HFF-Myc (cell line): ENCODE measurements at places on chromosomes 12 and 14.

DNA sequence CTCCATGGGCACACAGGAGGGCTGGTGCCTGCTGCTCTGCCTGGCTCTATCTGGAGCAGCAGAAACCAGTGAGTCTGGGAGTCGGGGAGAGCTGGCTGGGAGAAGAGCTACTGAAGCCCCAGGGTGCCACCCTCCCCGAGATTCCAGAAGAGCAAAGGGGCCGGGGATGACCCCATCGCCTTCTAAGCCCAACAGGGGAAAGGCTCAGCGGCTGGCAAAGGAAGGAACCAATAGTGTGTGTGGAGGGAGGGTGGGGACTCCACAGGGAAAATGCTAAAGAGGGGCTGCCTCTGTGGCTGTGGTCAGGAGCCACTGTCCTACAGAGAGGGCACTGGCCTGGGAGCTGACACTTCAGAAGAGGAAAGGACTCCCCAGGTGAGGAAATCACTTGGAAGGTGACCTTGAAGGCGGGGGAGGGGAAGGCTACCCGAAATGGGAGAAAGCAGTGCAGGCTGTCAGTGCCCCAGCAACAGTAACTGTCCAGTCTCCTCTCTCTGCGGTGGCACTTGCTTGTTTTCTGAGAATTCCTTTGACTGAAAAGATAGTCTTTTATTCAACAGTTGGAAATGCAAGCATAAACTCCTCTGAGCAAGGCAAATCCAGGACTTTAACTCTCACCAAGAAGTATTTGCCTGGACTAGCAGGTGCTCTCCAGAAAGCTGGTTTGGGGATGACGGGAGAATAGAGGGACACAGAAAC, 552 bp downstream of the TAPBPL start:
- no peak for DNase-seq

GRCh38 chr12:1367331-1368291, 226.8 kb downstream of the FBXL14 start:
- no peak for DNase-seq

GRCh38 chr12:26726956-26727355, 106.0 kb downstream of the ITPR2 start:
- no peak for DNase-seq

GRCh38 chr12:96986883-96987523, 79.9 kb downstream of the NEDD1 start:
- DNase-seq = no peak

GRCh38 chr12:82593901-82594396, 92.8 kb upstream of the TMTC2 start:
- DNase-seq = no peak

- DNase-seq = no peak
Observed at GRCh38 chr14:98176892-98177291, 1095.1 kb downstream of the BCL11B start.

GRCh38 chr12:53054112-53054878, 4.4 kb downstream of the TNS2 start:
- no peak for DNase-seq

DNA sequence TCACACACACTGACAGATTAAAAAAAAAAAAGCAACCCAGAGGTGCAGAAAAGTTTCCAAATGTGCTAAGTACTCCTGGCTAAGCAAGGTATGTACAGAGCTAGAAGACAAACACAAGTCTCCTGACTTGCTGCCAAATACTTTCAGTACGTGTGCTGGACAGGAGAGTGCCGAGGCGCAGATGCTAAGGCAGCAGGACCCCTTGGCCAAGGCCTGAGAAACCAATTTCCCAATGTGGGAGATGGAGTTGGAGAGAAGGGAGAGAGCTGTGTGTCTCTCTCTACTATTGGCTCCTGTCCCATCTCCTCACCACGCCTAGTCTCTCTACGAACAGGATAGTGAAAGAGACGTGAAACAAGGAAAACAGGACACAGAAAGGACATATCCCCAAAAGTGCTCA, 5.3 kb downstream of the SPRYD3 start:
- no peak for DNase-seq

GRCh38 chr12:11901701-11902524, 168.8 kb upstream of the BCL2L14 start:
- DNase-seq = no peak

DNA sequence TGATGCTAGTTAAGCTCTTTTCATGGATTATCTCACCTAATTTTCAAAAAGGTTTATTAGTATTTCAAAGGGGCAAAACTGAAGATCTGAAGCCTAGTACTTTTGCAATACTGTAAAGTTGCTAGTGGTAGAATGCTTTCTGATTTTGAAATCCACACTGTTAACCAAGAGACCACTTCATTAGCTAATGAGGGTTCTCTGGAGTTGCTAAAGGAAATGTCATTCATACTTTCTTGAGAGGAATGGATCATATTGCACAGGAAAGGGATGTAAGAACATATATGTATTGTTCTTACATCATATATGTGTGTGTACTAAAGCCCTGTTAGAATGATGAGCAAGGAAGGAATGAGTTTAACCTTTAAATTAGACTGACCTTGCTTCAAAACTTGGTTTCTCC, 39.0 kb upstream of the LDHB start:
- no peak for DNase-seq

DNA sequence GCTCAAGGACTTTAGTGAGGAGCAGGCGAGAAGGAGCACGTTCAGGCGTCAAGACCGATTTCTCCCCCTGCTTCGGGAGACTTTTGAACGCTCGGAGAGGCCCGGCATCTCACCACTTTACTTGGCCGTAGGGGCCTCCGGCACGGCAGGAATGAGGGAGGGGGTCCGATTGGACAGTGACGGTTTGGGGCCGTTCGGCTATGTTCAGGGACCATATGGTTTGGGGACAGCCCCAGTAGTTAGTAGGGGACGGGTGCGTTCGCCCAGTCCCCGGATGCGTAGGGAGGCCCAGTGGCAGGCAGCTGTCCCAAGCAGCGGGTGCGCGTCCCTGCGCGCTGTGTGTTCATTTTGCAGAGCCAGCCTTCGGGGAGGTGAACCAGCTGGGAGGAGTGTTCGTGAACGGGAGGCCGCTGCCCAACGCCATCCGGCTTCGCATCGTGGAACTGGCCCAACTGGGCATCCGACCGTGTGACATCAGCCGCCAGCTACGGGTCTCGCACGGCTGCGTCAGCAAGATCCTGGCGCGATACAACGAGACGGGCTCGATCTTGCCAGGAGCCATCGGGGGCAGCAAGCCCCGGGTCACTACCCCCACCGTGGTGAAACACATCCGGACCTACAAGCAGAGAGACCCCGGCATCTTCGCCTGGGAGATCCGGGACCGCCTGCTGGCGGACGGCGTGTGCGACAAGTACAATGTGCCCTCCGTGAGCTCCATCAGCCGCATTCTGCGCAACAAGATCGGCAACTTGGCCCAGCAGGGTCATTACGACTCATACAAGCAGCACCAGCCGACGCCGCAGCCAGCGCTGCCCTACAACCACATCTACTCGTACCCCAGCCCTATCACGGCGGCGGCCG, 1.1 kb downstream of the PAX9 start:
- no peak for DNase-seq

GRCh38 chr12:91810077-91810476, 335.6 kb downstream of the BTG1 start:
- DNase-seq = no peak

- DNase-seq = peak; percentile 77
Observed at GRCh38 chr14:55026793-55027561, at the start of the genes SOCS4 and WDHD1. Gene SOCS4, plus strand, starts transcription at chr14:55027236. Its CDS starts 15,806 bp downstream, at chr14:55043042. Gene WDHD1, minus strand, starts transcription at chr14:55027099. Its CDS starts 312 bp downstream, at chr14:55026787.

DNA sequence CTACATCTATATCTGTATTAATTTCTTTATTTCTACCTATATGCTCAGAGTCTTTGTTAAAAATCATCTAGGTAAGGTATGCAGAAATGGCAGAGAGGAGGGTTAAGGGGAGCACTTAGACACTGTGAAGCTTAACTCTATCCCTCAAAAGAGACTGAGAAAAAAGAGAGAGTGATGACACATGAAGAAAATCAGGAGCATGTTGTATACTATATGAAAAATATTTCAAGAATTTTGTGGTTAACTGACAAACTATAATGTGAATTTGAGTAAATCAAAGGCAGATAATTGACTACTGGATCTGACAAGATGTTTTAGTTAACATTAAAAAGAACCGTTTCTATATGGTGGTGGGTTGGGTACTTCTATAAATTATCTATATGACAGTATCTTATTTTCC, 1814.2 kb upstream of the SEL1L start:
- no peak for DNase-seq

DNA sequence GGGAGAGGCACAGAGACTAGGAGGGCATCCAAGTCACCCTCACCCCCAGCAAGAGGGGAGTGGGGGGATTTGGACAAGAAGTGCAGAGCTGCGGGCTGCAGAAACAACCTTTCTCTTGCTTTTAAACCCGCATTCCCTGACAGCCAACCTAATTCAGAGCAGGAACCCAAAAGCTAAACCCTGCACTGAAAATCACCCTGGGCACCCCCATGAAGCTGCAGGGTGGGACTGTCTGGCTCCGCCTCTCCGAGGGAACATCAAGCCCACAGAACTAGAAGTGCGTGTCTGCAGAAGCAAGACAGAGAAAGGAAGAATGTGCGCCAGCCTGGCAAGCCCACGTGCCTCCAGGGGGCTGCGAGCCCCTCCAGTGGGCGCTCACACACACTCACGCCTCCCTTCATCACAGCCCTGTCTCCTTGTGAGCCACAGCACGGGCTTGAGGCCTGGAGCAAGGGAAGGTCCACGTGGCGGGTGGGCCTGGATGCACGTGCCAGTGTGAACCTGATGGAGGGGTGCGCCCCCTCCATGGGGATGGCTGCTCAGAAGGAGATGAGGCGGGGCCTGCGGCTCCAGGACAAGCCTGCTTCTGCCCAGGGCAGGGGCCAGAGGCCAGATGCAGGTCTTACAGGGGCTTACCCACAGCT, 27.8 kb upstream of the PNMA1 start:
- no peak for DNase-seq

GRCh38 chr12:110585231-110585799, 2.2 kb upstream of the PPTC7 start:
- DNase-seq = no peak

DNA sequence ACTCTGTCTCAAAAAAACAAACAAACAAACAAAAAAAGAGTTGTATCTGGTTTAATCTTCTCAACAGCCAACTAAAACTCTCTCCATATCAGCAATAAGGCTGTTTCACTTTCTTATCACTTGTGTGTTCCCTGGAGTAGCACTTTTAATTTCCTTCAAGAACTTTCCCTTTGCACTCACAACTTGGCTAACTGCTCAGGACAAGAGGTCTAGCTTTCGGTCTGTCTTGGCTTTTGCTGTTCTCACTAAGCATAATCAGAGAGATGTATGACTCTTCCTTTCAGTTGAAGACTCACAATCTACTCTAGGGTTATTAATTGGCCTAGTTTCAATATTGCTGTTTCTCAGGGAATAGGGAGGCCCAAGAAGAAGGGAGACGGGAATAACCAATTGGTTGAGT, 12.3 kb downstream of the NEMP1 start:
- no peak for DNase-seq

- DNase-seq = no peak
Observed at GRCh38 chr12:41507286-41507685, 319.2 kb downstream of the PDZRN4 start.

- peak; percentile 46 for DNase-seq
Observed at GRCh38 chr12:60394665-60395064, 798.8 kb downstream of the SLC16A7 start.

DNA sequence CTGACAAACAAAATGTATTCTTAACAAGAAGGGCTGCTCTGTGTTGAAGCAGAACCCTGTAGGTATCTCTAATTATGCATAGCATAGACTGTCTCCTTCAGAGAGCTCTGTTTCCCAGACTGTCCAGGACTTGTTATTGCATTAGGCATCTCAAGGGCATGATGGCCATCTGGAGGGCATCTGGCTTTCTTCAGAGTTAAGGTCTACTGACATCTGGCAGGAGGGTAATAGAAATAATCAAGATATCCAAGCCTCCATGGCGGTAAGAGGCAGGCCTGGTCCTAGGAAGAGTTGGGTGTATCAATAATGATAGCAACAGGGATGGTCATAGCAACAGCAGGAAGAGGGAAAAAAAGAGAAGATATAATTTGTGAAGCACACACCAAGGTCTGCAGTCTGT, 161.2 kb downstream of the TTC8 start:
- DNase-seq = peak; percentile 46

GRCh38 chr14:70906793-70907175, 475 bp upstream of the PCNX1 start:
- DNase-seq = no peak

DNA sequence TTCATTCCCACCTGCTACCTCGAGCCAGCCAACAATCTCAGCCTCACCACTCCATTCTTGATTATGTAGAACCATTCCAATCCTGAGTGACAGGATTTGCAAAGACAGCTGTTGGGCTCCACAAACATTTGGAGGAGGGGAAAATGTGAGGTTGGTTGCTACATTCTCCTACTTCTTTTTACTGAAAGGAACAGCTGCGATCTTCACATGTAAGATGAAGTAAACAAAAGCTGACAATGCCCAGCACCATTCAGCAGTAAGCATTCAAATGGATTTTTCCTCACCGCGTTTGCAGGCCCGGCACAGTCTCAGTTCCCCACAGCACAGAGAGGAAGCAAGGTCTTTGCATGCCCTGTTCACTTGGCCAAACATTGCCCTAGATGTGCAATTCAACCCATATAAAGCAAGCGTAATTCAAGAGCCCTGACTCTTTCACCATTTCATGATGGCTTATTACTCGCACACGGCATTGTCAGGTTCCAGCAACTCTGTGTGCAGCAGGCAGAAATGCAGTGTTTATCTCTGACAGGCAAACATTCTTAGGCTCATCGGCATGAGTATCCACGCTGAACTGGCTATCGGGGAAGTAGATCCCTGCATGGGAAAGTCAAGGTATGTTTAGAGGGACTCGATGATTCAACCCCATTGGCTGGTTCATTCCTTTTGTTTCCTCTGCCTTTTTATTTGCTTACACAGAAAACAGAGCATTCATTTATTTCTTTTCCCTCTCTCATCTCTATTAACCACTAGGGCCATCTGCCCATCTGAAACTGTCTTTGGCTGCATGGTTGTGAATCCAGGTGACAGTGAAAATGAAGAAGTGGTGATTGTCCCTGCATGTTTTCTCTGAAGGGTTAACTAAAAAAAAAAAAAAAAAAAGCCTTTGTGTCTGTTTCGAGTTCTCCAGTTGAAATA, 236.1 kb upstream of the PLEKHG7 start:
- DNase-seq = no peak

DNA sequence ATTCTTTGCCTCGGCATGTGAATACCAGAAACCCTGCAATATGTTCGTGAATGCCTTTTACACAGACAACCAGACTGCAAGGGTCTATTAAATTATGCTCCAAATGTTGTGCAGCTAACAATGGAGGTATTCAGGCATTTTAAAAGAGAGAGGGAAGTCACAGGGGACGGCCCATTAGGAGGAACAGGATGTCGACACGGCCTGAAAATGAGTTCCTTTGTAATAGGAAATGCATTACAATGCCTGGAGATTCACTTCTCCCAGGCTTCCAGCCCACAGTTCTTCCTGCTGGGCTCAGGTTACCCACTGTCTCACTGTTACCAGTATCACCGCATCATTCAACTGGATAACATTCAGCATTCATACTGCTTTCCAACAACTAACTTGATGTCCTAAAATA, 2.5 kb downstream of the DUSP6 start:
- no peak for DNase-seq

DNA sequence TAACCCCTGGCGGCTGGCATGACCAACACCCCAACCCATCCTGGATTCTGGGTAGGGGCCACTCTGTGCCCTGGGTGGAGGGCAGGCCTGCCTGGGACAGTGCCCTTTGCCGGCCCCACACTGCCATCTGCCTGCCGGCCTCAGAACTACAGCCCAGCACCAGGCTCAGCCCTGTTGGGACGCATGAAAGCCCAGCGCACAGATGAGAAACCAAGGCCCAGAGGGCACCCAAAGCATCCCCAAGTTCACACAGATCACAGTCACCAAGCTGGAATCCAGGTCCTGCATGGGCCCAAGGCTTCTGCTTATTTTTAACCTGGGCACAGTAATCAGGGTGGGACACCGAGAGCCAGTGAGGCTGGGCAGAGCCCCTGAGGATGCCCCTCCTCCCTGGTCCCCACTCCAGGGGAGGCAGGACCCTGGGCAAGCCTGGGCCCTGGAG, 26.2 kb downstream of the RFLNA start:
- DNase-seq = peak; percentile 6
